ENCODE measurements at places on chromosomes 12 and 14.

DNA sequence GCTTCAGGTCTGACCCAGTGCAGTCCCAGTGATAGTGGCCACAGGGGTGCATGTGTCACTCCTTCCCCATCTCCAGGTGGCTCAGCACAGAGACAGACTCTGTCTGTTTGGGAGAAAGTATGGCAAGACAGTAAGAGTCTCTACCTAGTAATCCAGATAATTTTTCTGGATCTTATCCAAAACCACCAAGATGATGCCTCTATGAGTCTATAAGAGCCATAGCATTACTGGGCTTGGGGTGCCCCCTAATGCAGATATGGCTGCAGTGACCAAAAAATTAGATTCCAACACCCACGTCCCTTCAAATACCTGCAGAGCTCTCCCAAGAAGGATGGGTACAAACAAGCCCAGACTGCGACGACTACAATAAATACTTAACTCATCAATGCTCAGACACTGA is 123.8 kb downstream of the GRIP1 start:
- H3K27ac ChIP-seq: no peak overlapping the region
- no peak overlapping the region for H3K4me3 ChIP-seq
- no peaks in the 10 kb centered on the region for H3K36me3 ChIP-seq

DNA sequence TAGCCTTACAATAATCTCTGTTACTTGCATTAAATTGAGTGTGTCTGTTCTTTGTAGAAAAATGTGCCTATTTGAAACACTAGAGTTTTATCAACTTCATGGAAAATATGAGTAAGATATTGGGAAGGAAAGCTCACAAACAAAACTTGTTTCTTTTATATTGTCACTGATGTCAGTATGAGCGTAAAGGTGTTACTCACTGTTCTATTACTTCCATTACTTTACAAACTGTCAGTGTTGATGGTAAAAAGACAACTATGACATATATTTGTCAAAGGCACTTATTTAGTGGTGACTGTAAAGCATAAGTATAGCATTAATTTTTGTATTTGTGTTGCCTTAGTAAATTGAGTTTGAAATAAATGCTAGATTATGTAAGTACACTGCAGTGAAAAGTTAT is 193.7 kb upstream of the FLRT2 start:
- H3K36me3 ChIP-seq: no peaks in the 10 kb centered on the region
- H3K4me3 ChIP-seq: no peak overlapping the region
- H3K27me3 ChIP-seq: no peaks in the 10 kb centered on the region
- DNase-seq: no peak
- no peak overlapping the region for H3K27ac ChIP-seq

DNA sequence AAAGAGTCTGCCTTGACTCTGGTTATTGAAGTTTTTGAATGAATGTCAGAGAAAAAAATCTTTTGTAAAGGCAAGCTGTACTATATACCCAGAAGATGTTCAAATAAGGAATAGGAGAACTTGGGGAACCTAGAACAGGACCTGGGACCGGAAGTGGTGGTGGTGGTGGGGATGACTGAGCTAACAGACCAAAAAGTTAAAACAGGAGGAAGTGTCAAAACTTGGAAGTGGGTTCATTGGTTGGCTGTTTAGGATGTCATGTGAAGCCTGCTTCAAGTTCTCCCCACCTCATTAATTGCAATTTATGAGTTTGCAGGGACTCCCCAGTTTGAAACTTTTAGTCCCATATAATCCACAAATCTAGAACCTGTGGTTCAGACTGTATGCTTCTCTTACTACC is 26.2 kb downstream of the PLXNC1 start:
- H3K4me3 ChIP-seq: peak overlapping the region; percentile 45
- H3K4me1 ChIP-seq: peaks cover 43% of the 10 kb centered on the region
- H3K27ac ChIP-seq: no peak overlapping the region
- H3K27me3 ChIP-seq: no peaks in the 10 kb centered on the region
- DNase-seq: no peak
- peaks cover 9% of the 10 kb centered on the region for H3K36me3 ChIP-seq

GRCh38 chr14:33671556-33671955 is 279.3 kb downstream of the EGLN3 start:
- peaks cover 2% of the 10 kb centered on the region for H3K4me1 ChIP-seq
- H3K27me3 ChIP-seq: peaks cover 46% of the 10 kb centered on the region
- H3K4me3 ChIP-seq: no peak overlapping the region
- H3K36me3 ChIP-seq: no peaks in the 10 kb centered on the region
- no peak overlapping the region for H3K27ac ChIP-seq

GRCh38 chr12:66602483-66603143 is 76.3 kb downstream of the GRIP1 start:
- DNase-seq: no peak
- no peak overlapping the region for H3K4me3 ChIP-seq
- H3K36me3 ChIP-seq: no peaks in the 10 kb centered on the region
- H3K4me1 ChIP-seq: no peaks in the 10 kb centered on the region
- H3K27ac ChIP-seq: no peak overlapping the region
- peaks cover 4% of the 10 kb centered on the region for H3K27me3 ChIP-seq

DNA sequence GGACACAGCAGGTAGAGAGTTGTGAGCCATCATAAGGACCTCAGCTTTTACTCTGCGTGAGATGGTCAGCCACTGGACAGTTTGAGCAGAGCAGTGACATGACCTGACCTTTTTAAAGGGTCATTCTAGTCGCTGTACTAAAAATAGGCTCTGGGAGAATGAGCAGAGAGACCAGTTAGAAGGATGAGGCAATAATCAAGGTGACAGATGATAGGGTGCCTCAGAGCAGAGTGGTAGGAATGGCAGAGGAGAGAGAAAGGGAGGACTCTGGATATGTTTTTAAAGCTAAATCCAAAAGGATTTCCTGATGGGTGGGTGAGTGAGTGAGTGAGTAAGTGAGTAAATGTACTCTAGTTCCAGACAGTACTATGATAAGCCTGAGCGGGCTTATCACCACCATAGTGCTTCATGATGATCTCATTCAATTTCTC is 83.6 kb upstream of the ARHGAP5 start:
- H3K27ac ChIP-seq: no peak overlapping the region
- peaks cover 26% of the 10 kb centered on the region for H3K27me3 ChIP-seq
- peaks cover 6% of the 10 kb centered on the region for H3K4me1 ChIP-seq
- no peak overlapping the region for H3K4me3 ChIP-seq
- DNase-seq: no peak

- DNase-seq: no peak
- H3K36me3 ChIP-seq: no peaks in the 10 kb centered on the region
- H3K27ac ChIP-seq: peak overlapping the region; percentile 91
- no peaks in the 10 kb centered on the region for H3K27me3 ChIP-seq
- peak overlapping the region; percentile 89 for H3K4me3 ChIP-seq
Measured at GRCh38 chr14:91254461-91254860, 10.0 kb upstream of the GPR68 start.

DNA sequence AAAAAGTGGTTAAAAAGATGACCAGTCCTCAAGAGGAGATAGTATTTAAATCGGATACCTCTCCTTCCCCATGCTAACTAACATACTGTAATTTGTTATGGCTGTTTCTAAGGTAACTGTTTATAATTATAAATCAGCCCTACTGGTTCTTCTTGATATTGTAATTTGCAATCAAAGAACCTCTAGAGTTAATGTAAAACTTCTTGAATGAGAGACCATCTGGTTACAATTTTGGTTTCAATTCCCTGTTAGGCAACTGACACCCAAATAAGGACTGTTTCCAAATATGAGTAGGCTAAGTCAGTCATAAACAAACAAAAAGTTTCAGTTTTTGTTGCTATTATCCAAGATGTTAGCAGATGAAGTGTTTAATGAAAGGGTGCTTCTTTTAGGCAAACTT is 120.2 kb upstream of the DNM1L start:
- no peaks in the 10 kb centered on the region for H3K4me1 ChIP-seq
- H3K36me3 ChIP-seq: no peaks in the 10 kb centered on the region
- no peak overlapping the region for H3K27ac ChIP-seq
- peaks cover 8% of the 10 kb centered on the region for H3K27me3 ChIP-seq
- DNase-seq: no peak
- H3K4me3 ChIP-seq: no peak overlapping the region

DNA sequence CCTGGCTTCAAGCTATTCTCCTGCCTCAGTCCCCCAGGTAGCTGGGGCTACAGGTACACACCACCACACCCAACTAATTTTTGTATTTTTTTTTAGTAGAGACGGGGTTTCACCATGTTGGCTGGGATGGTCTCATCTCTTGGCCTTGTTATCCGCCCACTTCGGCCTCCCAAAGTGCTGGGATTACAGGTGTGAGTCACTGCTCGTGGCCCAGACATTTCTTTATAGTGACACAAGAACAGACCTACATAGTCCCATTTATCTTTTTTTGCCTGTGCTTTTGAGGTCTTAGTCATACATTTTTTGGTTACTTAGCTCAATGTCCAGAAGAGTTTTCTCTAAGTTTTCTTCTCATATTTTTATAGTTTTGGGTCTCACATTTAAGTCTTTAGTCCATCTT is 247.4 kb downstream of the SYT10 start:
- DNase-seq: no peak
- H3K4me3 ChIP-seq: no peak overlapping the region
- no peak overlapping the region for H3K27ac ChIP-seq
- no peaks in the 10 kb centered on the region for H3K4me1 ChIP-seq

- DNase-seq: no peak
- no peak overlapping the region for H3K4me3 ChIP-seq
- H3K36me3 ChIP-seq: no peaks in the 10 kb centered on the region
- H3K27ac ChIP-seq: no peak overlapping the region
Measured at GRCh38 chr14:98928418-98928817, 343.6 kb downstream of the BCL11B start.

DNA sequence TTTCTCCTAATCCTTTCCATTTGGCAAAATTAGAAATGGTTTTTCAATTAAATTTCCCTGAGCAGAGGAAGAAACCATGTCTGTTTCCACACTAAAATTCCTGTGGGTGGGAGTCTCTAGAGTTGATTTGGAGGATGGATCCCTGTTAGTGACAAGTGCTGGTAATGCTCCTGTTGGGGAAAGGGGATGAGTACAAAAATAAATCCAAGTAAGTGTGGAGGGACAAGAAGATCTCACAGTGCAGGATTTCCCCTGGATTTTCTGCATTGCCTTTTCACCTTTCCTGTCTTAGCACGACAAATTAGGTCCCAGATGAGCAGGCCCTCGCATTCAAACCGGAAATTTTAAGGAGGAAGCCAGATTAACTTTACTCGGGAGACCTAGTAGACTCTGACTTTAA is 107.5 kb downstream of the DAD1 start:
- H3K4me3 ChIP-seq: no peak overlapping the region
- no peaks in the 10 kb centered on the region for H3K27me3 ChIP-seq
- H3K36me3 ChIP-seq: no peaks in the 10 kb centered on the region
- peak overlapping the region; percentile 43 for H3K27ac ChIP-seq

- H3K27ac ChIP-seq: no peak overlapping the region
Measured at GRCh38 chr12:94080341-94081009, 67.9 kb upstream of the PLXNC1 start.

GRCh38 chr12:30847259-30847658 is 79.3 kb upstream of the TSPAN11 start:
- H3K27ac ChIP-seq: no peak overlapping the region
- peaks cover 2% of the 10 kb centered on the region for H3K36me3 ChIP-seq
- H3K27me3 ChIP-seq: peaks cover 13% of the 10 kb centered on the region
- H3K4me1 ChIP-seq: peaks cover 13% of the 10 kb centered on the region
- DNase-seq: no peak

DNA sequence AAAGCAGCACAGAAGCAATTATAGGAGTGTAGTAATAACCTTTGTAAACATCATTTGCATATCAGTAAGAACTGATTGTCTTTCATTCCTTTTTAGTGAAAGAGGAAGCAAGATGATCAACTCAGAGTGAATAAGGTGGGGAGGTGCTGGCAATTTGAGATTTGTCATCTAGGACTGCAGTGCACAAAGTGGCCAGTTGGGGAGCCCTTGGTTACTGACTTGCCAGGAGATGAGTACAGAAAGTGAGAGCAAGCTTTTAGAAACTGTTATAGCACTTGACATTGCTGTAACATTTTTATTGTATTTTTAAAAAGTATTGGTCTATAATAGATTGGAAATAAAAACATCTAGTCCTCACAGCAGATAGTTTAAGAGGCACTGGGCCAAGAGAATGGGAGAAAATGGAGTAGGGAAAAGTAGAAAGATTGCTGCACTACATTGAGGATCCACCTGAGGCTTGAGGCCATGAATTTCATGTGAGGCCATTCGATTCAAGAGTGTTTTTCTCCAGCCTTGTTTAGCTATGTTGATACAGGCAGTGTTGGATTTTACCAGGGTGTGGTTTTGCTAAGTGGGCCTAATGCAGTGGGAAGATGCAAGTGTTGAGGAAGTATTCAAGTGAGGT is 98.2 kb downstream of the SNAPC1 start:
- H3K27me3 ChIP-seq: peaks cover 13% of the 10 kb centered on the region
- H3K4me1 ChIP-seq: no peaks in the 10 kb centered on the region
- H3K27ac ChIP-seq: no peak overlapping the region
- peaks cover 3% of the 10 kb centered on the region for H3K36me3 ChIP-seq
- no peak overlapping the region for H3K4me3 ChIP-seq

DNA sequence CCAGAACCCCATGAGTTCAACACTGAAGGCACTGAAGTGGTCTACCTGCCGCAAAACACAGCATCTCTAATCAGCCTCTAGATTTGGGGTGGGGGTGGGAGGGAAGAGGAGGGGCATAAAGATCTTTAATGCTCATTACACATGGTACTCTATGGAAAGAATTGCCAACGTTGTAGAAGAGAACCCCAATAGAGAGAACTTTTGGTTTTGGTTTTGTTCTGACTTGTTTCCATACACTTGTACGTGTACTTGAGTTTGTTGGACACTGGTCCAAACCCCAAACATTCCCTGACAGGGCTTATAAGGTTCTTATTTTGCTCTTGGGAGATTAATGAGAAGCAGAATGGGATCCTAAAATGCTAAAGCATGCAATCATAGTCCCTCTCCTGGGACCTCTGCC is 31.0 kb downstream of the GNPTAB start:
- peaks cover 14% of the 10 kb centered on the region for H3K4me1 ChIP-seq
- DNase-seq: no peak
- no peaks in the 10 kb centered on the region for H3K27me3 ChIP-seq

DNA sequence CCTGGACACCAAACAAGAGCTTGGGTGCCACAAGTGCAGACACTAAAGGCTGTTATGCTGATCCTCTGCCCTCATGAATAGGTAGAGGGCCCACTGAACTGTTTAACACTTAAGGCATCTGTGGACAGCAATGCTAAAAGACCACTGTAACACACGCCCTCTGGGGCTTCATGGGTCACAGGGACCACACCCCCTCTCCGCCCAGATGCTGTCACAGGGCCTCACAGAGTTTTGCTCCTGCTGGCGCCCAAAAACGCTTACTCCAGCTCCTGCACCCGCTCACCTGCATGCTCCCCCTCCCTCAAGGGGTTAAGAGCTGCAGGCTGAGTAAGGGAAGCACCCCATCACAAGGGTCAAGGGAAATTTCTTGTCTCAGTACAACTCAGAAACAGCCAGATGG is 141.8 kb upstream of the NUDT4 start:
- H3K36me3 ChIP-seq: no peaks in the 10 kb centered on the region
- DNase-seq: no peak
- H3K27me3 ChIP-seq: no peaks in the 10 kb centered on the region
- no peak overlapping the region for H3K4me3 ChIP-seq
- H3K27ac ChIP-seq: no peak overlapping the region

All from T-helper 17 cell (primary cell).